ENCODE measurements at places on chromosomes 7 and 10.

- DNase-seq = no peak
Measured at GRCh38 chr10:120981601-120982391, 130.6 kb downstream of the WDR11 start.

DNA sequence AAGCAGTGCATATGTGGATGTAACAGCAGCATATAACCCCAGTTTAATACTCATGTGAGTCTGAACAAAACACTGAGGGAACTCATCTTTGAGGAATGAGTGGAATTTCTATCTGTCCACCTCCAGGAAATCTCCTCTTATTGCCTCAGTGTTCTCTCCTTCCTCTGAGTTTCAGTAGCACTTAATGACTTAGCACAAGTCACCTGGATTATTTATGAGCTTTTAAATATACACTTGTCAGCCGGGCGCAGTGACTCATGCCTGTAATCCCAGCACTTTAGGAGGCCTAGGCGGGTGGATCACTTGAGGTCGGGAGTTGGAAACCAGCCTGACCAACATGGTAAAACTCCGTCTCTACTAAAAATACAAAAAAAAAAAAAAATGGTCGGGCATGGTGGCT lies 4.3 kb downstream of the LRRC20 start:
- DNase-seq = no peak

DNA sequence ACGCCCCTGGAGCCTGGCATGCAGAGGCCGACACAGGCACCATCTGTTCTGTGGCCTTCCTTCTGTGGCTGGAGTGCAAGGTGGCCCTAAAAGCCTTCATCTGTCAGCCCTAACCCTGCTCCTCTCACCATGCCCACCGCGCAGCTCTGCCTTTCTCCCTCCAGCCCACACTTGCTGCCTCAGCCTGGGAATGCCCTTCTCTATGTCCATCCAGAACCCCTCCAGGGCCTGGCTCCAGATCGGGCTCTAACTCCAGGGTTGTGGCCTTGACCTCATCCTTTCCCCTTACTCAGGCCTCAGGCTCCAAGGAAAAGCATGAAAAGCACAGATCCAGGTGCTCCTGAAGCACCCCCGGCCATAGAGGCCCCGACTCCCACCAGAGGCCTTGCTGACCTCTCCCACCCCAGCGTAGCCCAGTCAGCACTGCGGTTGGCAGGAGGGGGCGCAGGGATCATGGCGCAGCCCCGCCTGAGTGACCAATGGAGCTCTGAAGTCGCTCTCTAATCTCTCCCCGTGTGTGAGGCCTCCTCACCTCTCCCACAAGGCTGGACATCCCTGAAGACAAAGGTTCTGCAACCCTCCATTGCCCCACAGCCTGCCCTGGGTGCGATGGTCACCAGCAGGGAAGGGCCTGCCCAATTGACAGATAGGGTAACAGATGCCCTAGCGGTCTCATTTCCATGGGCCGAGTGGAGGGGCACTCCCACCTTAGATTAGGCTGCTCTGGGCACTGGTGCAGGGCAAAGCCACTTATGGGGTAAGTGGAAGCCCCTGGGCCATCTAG lies 9.2 kb downstream of the ZCCHC24 start:
- no peak for DNase-seq

DNA sequence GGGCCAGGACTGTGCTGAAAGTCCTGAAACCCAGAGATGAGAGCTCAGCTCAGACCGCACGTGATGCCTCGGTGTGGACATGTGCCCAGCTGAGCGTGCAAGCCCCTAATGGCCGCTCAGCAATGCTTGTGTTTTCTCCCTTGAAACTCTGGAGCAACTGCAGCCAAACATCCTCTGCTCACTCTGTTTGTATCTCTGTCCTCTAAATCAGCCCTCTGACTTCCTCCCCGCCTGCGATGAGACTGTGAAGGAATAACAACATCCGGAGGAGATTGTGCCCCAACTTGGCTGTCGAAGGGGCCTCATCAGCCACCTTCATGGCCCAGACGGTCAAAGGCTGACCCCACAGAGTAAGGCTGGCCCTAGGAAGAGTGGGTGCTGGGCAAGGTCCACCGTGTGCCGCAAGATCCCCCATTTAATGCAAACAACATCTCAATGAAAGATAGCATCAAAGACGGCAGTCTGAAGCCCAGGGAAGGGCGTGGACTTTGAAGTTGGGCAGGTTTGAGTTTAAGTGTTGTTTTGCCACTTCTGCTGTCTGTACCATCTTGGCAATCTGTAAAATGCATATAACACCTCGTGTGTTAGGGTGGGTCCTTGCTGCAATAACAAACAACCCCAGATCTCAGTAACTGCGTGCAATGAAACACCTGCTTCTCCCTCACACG lies 39.9 kb downstream of the CALML3 start:
- DNase-seq = no peak
